ENCODE measurements at places on chromosomes 1 and 21.

- no peak for DNase-seq
These were observed 62.3 kb downstream of the S1PR1 start for GRCh38 chr1:101299141-101299540.

- DNase-seq = no peak
These were observed 144.9 kb downstream of the TOMM20 start for GRCh38 chr1:234983564-234984238.

DNA sequence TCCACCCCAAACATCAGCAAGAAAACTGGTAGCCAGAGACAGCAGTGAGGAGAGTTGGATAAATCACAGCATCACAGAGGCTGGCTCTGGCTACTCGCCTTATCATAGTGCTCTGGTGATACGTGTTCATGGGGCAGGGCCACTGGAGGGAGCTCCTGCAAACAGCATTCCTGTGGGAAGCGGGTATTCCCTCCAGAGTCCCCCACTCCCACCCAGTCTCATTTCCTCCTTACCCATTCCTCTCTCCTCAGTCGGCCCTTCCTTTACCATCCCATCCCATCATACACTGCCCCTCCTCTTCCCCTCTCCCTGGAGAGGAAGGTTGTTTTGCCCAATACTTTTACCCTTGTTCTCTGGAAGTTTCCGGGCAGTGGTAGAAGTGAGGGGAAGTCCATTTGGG lies 7.1 kb downstream of the NHLH2 start:
- no peak for DNase-seq

DNA sequence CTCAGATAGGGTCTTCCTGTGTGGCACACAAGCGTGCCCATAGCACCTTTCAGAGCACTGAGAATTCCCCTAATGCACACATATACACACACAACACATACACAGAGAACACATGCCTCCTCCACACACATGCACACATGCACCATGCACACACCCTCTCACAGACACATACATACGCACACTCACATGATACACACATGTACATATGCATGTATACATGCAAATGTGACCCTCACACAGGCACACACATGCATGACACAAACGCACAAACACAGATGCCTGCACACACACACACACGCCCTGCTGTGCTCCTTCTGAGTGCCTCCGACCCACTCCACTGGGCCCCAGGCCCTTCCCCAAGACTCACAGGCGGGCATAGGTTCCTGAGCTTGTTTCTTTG lies 251.0 kb downstream of the PTPRU start:
- no peak for DNase-seq

DNA sequence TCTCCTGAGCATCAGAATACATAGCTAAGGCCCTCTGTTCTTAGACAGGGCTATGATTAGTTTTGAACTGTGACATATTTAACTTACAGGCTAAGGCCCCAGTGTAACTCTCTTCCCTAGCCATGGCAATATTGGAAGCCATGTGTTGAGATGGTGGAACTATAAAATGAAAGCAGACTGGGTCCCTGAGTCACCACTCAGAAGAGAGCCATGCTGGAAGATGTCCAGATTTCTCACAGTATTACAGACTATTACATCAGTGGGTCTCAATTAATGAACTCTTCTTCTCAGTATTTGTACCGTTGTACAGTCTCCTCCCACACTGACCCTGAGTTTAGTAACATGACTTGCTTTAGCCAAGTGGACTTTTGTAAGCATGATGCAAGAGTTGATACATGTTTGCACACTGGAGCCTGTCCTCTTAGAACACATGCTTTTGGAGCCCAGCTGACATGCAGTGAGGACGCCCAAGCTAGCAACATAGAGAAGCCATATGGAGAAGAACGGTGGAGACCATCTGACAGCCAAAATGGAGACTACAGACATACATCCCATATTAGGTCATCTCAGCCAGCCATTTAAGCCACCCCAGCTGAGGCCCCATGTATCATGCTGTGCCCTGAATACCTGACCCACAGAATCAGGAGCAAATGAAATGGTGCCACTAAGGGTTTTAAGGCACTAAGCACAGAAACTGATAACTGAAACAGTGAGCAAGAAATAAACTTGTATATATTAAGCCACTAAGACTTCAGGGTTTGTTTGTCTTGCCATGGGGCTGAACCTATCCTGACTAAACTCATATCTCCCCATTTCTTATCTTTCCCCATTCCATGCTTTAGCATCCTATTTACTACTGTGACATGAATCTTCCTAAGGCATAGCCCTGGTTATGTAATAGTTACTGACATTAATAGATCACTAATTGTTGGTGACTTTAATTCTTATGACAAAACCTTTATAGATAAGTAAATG lies 24.4 kb downstream of the TBX15 start:
- no peak for DNase-seq

- DNase-seq = peak; percentile 83
These were observed 395.1 kb downstream of the HLX start for GRCh38 chr1:221274373-221274772.

DNA sequence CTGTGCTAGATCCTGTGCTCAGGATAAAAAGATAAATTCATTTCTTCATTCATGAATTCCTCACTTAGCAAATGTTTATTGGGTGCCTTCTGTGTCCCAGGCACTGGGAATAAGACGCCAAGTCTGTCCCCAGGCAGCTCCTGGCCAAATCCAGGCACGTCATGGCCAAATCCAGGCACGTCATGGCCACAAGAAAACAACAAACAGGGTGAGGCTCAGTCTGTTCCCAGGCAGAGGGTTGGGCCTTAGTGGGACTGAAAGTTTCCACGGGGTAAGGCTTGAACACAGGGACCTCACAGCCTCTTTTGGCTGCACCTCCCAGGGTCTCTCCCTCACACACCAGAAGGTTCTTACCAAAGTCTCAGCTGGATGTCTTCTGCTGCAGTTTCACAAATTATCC lies 95.7 kb downstream of the PAX7 start:
- DNase-seq = no peak

- no peak for DNase-seq
These were observed 516.7 kb downstream of the KCNT2 start for GRCh38 chr1:196091397-196092135.

GRCh38 chr21:27403011-27403410 lies 436.1 kb upstream of the ADAMTS5 start:
- DNase-seq = no peak

DNA sequence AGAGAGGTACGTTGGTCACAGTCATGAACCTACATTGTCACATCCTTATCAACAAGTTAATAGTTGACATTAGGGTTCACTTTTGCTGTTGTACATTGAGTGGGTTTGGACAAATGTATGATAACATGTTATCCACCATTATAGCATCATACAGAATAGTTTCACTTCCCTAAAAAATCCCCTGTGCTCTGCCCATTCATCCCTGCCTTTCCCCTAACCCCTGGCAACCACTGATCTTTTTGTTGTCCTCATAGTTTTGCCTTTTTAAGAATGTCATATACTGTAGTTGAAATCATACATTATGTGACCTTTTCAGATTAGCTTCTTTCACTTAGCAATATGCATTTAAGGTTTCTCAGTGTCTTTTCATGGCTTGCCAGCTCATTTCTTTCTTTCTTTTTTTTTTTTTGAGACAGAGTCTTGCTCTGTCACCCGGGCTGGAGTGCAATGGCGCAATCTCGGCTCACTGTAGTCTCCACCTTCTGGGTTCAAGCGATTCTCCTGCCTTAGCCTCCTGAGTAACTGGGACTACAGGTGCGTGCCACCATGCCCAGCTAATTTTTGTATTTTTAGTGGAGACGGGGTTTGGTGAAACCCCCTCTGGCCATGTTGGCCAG lies 50.6 kb downstream of the UCK2 start:
- DNase-seq = no peak

GRCh38 chr21:33324291-33325221 lies at the start of gene IFNAR1:
Gene IFNAR1, plus strand, starts transcription at chr21:33324970. Its CDS starts 86 bp downstream, at chr21:33325056.
- DNase-seq = peak; percentile 98

DNA sequence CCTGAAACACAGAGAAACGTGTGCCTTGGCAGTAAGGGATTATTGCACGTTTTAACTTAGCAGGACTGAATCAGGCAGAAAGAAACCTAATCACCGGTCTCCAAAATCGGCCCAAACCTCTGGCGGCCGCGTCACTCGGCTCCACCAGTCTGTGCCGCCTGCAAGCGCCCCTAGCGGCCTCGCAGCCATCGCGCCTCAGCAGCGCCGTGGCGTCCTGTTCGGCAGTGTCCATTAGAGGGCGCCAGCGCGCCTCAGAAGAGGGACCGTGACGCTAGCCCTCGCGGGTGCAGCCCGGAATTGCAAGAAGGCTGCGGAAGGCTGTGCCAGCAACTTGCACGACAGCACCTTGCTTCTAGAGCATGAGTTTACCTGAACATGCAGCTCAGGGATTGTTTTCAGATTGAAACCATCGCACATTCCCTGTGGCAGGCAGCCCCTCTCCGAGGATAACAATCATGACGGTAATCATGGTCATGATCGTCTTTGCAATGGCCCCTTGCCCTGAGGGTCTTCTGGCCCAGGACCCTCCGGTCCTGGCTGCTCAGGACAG lies 164.4 kb downstream of the TRIM33 start:
- DNase-seq = peak; percentile 88

DNA sequence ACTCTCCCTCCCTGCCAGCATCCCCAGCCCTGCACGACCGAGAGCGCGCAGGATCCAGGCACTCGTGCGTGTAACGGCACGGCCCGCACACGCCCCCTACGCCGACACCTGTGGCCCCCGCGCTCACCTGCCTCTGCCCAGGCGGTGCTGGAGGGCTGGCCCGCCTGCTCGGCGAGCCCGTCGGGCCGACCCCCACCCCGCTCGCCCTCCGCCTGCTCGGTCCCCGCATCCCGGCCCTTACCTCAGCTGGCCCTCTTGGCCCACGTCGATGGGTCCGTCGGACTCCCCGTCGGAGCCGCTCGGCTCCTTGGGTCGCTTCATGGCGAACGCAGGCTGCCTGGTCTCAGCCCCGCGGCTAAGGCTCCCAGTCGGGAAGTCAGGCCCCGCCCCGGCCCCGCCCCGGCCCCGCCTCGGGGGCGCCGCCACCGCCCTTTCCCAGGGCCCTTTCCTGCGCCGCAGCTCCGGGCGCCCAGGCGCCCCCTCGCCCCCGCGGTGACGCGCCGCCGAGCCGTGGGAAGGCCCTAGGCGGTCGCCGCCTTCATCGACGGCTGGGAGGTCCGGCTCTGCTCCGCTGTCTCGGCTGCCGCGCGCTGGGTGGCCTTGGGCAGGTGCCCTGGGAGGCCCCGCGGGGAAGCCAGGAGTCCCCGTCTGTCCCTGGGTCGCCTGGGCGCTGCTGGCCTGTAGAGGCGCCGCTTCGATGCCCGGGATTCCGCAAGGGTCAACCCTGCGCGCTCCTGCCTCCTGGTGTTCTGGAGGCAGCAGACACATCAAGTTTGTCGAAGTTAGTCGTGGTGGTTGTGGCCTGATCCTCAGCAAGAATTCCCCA lies at the start of gene HEYL:
HEYL (minus strand) TSS at position 339 of the 826 bp plus-strand sequence; CDS start at position 321, 18 bp downstream.
- no peak for DNase-seq
